ENCODE measurements at places on chromosomes 2 and 18.

- no peak for DNase-seq
Measured at GRCh38 chr2:240857039-240858008, 11.3 kb upstream of the AGXT start.

- peak; percentile 40 for DNase-seq
Measured at GRCh38 chr2:15311201-15311907, 249.8 kb downstream of the NBAS start.

- no peak for DNase-seq
Measured at GRCh38 chr2:45498661-45499550, 112.2 kb downstream of the SRBD1 start.

- DNase-seq = no peak
Measured at GRCh38 chr2:170723446-170723958, 8.4 kb downstream of the SP5 start.

GRCh38 chr2:113268621-113269360, 9.9 kb downstream of the PAX8 start:
- no peak for DNase-seq

DNA sequence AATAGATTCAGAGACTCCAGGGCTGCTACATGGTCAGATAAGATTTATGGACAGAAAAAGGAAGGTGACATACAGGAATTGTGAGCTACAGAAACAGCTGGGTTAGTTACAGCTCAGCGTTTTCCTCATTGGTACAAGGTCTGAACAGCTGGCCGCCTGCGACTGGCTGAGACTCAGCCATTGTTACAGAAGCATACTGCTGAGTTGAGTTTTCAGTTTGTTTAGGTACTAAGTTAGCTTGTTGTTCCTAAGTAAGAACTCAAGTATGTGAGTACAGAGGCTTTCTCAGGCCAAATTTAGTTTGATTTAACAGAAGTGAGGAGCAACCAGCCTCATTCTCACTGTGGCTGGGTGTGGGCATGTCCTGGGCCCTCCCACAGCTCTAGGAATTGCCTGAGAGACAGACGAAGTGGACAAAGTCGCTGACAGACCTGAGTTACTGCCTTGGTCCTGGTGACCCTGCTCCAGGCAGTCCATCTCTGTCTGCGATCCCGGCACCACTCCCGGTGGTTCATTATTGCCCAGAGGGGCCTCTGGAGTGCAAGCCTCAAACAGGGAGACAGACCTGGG, 27.8 kb upstream of the RHOB start:
- peak; percentile 52 for DNase-seq

- DNase-seq = no peak
Measured at GRCh38 chr2:19865151-19865550, 36.6 kb downstream of the TTC32 start.

DNA sequence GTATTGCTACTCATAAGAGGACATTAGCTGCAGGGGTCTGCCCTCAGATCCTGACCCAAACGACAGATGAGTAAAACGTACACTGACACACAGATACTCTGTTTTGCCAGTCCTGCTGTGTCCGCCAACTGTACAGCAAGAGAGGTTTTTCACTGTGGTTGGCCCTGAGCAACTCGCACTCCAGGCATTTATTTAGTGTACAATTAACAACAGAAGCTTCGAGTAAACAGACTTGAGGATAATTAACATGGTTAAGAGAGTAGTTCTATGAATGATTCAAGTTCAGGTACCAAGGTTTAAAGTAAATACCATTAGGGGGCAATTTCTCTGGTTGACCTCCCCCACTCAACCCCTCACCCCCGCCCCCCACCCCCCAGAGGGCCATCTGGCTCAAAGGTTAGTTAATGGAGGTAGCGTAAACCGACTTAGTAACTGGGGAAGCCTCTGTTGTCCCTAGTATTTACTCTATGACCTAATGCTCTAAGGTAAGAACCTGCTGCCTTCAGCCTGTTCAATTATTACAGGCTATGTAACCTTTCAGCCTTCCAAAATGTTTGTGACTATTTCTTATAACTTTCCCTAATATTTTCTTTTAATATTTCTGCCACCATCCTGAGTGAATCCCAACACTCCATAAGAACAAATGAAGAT, 103.9 kb upstream of the XIRP2 start:
- DNase-seq = no peak

DNA sequence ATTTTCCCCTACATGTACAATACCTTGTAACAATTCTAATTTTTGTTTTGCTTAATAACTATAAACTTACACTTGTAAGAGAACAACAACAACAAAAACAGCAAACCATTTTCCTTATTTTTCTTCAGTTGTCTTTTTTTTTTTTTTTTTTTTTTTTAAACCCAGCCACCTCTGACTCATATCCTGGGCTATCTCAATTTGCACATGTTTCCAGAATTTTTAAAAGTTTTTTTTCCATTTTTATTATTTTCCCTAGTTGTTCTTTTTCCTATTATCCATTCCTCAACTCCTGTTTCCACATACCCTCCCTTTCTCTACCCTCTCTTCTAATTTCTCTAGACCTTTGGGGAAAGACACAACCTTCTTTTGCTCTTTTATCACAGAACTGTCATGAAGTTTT, 112.5 kb downstream of the EFEMP1 start:
- DNase-seq = no peak

- no peak for DNase-seq
Measured at GRCh38 chr18:45165176-45165713, 450.0 kb upstream of the SLC14A2 start.

DNA sequence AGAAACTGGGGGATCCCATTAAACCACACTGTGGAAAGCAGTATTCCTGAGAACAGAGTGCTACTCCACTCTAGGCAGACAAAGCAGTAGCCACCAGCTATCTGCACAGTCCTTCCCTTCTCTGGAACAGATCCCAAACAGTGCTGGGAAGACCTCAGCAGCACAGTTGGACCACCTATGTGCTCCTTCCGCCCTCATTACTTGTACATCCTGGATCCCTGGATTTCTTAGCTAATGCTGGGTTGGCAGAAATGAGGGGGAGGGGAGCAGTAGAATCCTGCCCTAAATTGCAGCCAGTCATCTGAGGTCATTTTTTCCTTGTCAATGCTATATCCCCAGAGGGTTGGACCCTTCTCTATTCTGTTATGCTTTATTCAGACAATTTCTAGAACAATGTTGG, 13.8 kb upstream of the MALT1 start:
- no peak for DNase-seq

DNA sequence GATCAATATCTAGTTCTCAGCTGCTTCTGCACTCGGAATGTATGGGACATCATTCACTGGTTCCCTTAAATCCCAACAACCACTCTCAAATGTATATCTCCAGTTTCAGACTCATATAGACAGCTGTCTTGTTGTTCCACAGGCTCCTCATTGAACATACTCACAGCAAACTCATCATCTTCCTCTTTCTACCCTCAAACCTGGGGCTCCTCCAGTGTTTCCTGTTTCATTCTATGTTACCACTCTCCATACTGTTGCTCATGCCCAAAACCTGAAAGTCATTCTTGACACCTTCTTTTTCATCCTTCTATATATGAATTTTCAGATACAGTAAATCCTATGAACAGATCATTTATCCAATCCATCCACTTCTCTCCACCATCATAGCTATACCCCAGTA, 18.7 kb upstream of the REL start:
- DNase-seq = no peak

- peak; percentile 31 for DNase-seq
Measured at GRCh38 chr2:64157792-64158191, 13.6 kb upstream of the PELI1 start.

DNA sequence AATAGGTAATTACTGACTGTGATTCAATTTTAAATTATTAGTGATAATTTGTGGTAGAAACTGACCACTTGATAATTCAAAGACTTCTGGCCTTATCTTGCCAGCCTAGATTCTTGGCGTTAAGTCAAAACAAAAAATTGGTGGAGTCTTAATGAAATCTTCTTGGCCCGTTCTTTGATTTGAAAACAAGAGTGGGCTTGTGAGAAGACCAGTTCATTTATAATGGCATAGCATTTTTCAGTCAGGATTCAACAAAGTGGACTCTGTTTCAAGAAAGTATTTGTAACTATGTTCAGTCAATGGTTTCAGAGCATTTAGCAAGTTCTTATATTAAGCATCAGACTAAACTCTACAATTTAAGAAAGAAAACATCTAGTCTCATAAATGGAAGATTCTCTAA, 26.0 kb downstream of the ITGA4 start:
- no peak for DNase-seq

DNA sequence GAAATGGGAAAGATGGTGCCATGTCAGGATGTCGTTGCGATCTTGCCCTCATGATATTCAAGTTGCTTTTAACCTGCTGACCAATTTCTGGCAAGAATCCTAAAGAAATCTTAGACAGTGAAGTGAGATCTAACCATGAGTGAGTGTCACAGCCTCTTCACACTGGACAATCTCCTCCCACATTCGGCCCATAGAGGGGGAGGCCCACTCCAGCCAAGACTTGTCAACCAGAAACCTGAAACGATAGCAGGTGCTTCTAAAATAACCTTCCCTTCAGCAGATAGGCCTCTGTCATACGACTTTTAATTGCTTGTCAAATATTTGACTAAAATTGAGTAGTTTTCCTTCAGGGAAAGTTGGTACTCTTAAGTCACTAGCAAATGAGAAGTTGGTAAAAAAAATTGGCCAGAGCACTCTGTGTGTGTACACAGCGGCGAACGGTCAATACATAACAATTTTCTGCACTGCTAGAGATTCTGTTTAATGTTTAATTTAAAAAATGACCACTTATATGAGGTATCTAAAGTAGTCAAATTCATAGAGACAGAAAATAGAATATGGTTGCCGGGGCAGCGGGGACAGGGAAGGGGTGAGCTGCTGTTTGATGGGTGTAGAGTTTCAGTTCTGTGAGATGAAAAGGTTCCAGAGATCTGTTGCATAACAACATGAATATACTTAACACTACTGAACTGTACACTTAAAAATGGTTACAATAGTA, 110.2 kb downstream of the VAPA start:
- no peak for DNase-seq

DNA sequence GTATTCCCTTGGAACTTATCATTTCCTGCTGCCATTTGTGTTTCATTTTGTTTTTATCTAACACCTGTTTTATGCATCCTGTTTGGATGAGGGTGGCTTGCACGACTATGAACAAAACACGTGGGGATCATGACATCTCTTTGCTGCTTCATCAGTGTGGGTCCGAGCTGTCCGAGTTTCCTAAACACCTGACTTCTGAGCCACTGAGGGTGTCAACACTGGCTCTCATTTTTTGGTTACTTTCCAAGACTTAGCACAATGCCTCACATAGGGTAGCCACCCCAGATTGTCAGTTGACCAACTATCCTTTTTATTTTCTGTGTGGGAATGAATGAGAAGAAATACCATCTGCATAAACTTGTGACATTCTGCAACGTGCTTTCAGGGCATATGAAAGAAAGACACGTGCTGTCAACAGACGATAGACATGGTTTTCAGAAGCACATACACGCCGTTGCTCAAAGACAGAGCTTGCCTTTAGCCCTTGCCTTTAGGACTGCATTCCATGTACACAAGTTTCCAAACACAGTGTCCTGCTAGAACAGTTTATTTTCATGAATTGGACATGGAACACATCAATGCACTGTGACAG, 166.7 kb downstream of the MYT1L start:
- DNase-seq = no peak

- no peak for DNase-seq
Measured at GRCh38 chr18:34957119-34957863, 83.9 kb upstream of the MAPRE2 start.

GRCh38 chr2:220452561-220452960, 825.1 kb downstream of the SLC4A3 start:
- DNase-seq = no peak

- no peak for DNase-seq
Measured at GRCh38 chr2:85396531-85397470, 13.4 kb downstream of the CAPG start.

Data from AG10803 (cell line).